ENCODE measurements at places on chromosomes 6 and 20. TPM values are rescaled to one million over a fixed set of nuclear protein-coding genes. Genes with fewer than 3 reads are reported as not detected.

- no peak for DNase-seq
Measured at GRCh38 chr6:14965424-14966075, 280.3 kb upstream of the JARID2 start.

- peak; percentile 74 for DNase-seq
Measured at GRCh38 chr6:138115877-138116660, 8.8 kb upstream of the PERP start.

GRCh38 chr6:28462401-28462800 is 19.1 kb upstream of the ZSCAN23 start:
- no peak for DNase-seq

DNA sequence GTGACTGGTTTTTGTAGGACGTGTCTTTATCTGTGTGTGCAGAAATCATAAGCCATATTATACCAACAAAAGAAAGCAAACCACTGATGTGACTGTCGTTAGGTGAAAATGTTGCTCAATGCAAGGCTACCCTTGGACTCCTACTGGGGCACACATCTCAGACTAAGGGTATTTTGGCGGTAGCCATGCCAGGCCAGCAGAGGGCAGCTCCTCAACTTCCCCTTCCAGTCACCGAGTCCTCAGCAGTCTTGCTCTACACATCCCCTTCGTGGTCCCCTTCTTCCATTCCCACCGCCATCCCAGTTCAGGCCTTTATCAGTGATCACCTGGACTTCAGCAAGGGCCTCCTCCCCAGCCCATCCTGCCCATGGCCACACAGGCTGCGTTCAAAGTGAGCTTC is 113.7 kb upstream of the GGTLC1 start:
- DNase-seq = no peak

DNA sequence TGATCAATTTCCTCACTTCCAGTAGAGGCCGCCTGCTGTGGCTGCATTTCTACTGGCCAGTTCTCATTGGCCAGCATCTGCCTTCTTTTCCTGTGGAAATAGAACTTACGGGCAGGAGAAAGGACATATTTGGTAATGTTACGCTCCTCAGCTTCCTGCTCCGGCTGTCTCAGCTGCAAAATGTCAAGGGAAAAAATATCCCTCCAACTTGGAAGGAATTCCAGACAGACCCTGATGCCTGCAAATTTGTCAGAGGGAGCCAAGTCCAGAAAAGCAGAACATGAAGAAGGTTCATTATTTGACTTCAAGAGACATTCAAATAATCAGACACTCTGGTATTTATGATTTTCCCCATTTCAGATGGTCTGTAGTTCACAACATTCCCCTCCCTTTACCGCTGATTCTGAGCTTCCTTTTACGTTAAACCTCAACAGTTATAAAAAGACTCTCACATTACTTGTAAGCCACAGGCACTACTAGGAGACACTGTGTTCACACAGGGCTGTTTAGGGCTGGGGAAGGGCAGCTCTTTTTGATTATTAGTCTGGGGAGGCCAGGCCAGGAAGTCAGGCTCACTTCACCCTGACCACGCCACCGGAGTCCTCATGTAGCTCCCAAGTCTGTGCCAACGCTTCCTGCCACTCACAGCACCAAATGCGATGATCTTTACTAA is 179.6 kb upstream of the CCN2 start:
- peak; percentile 71 for DNase-seq

GRCh38 chr6:42963855-42964605 is 3.5 kb downstream of the GNMT start:
- DNase-seq = no peak

GRCh38 chr6:110360676-110361075 is 2.5 kb upstream of the METTL24 start:
- DNase-seq = no peak

DNA sequence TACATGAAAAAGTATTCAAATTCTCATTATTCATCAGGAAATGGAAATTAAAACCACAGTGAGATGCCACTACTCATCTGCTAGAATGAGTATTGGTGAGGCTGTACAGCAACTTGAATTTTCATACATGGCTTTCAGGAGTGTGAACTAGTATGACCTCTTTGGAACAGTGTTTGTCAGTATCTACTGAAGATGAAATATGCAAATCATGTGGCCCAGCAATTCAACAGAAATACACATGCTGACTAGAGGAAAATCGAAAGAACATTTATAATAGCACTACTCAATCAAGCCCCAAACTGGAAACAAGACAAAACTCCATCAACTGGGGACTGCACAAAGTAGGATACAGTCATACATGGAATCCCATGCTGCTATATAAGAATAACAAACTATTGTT is 102.2 kb downstream of the DCDC2 start:
- DNase-seq = no peak

DNA sequence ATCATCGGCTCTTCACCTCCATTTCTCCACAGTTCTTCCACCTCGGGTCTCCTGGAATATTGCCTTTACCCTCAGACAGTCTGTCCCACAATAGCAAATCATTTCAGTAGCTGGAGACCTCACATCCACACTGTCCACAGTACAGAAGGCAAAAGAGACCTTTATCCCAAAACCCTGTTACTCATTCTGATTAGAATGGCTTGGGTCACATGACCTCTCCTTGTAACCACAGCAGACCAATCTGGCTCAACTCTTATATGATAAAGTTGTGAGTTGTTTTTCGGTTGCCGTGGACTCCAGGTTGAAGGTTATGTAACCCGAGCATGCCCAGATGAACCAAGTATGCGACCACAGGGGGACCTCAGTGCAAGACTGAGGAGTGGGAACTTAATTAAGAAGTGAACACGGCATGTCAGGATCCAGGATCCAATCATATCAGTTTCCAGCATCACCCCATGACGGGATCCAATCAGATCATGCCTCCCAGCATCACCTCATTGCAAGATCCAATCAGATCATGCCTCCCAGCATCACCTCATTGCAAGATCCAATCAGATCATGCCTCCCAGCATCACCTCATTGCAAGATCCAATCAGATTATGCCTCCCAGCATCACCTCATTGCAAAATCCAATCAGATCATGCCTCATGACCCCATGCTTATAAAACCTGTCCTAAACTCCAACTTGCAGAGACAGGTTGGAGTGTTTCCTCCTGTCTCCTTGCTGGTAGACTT is 68.7 kb downstream of the LY86 start:
- no peak for DNase-seq

GRCh38 chr6:32146687-32147086 is 5.1 kb downstream of the PRRT1 start:
- no peak for DNase-seq

The HEBP2 gene
- total RNA-seq = 75.3 TPM

Measured in sigmoid colon (tissue), 7 donors.